Activated CD4-positive, alpha-beta T cell treated with anti-CD3 and anti-CD28 coated beads for 24 hours (primary cell): ENCODE measurements at places on chromosomes 11 and 22.

DNA sequence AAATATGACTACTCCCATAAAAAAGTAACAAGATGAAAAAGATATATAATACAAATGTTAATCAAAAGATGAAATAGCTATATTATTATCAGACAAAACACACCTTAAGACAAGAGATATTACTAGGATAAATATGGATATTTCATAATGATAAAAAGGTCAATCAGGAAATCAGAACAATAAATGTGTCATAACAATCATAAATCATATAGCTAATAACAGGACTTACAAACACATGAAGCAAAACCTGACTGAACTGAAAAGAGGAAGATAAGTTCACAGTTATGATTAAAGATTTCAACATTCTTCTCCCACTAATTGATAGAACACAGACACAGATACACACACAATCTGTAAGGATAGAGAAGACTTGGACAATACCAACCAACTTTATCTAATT lies 47.2 kb downstream of the EIF3M start:
- no peak for DNase-seq

DNA sequence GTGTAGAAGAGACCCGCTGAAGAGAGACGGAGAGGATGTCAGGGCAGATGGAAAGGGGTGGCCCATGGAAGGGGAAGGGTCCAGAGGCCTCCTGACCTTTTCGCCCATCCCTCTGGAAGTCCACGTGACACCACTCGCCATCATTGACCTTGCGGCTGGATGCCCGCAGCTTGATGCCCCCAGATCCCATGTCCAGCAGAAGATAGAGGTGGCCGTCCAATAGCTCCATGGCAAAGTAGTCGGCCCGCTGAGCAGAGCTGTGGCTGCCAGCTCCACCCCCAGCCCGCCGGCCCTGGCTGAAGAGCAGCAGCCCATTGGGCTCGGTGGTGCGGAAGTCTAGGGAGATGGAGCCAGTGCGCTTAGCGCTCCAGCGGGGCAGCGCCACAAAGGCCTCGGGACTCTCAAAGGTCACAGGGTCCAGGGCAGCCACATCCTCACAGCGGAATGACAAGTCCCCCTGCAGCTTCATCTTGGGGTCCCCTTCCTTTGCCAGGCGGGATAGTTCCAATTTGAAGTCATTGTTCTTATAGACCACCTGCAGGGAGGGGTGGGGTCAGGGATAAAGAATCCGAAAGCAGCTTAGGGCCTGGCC lies 55.7 kb downstream of the NRXN2 start:
- DNase-seq, result no peak

DNA sequence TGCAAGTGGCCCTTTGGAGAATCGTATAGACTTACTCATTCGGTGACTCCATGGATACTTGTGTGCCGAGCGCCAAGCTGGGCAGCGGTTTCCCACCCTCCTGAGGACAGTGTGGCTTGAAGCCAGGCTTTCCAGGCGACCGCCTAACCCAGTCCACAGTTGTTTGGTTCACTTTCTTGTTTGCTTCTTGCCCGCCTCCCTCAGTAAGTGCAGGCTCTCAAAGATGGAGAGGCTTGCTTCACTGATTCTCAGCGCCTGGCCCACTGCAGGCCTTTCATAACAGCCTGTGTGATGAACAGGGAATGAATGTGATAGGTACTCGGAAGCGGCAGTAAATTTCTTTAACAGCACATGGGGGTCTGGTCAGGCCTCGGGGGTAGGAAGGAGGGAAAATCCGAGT lies 11.2 kb upstream of the MDK start:
- DNase-seq, result no peak

GRCh38 chr22:20425566-20426258 lies 11.9 kb downstream of the SCARF2 start:
- no peak for DNase-seq

- DNase-seq, result no peak
Measured at GRCh38 chr11:68384530-68385081, 72.2 kb downstream of the LRP5 start.

GRCh38 chr11:48123934-48124755 lies 92.5 kb upstream of the OR4B1 start:
- DNase-seq, result no peak

- no peak for DNase-seq
Measured at GRCh38 chr11:94583866-94584500, 16.8 kb downstream of the PIWIL4 start.

DNA sequence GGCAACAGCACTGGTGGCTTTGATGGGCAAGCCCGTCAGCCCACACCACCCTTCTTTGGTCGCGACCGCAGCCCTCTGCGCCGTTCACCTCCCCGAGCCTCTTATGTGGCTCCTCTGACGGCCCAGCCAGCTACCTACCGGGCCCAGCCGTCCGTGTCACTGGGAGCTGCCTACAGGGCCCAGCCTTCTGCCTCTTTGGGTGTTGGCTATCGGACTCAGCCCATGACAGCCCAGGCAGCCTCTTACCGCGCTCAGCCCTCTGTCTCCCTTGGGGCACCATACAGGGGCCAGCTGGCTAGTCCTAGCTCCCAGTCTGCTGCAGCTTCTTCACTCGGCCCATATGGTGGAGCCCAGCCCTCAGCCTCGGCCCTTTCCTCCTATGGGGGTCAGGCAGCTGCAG lies 8.0 kb downstream of the RBM14 start:
- no peak for DNase-seq

DNA sequence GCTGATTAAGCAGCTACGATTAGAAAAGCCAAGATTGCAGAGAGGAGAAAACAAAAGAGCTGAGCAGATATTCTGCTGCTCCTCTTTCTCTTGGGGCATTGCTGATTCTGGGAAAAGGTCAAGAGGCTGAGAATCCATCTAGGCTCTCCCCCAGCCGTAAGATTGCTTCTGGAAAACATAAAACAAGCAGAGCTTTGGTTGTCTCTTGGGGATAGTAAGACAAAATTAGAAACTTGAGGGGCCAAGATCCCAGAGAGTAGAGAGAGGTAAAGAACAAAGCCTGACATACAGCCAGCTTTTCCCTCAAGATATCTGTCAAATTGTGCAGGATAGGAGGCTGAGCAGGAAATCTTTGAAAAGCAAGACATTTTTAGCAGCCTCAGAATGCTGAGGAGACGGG lies 158.2 kb downstream of the TTC28 start:
- DNase-seq, result no peak

DNA sequence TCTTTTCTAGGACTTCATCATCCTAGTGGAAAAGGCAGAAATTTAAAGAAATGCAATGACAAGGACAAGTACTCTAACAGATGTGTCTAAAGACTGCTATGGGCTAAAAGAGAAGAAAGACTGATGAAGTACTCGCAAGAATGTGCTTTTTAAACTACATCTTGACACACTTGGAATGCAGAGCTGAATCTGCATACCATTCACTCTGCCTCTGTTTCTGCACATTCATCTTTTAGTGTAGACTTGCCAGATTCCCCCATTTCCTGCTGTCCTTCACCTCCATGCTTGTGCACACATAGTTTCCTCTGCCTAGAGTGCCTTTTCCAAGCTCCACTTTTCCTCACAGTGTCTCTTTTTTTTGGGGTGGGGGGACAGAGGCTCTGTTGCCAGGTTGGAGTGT lies 239.0 kb upstream of the CCDC179 start:
- DNase-seq, result no peak

GRCh38 chr11:2530855-2531200 lies 86.0 kb downstream of the KCNQ1 start:
- no peak for DNase-seq

DNA sequence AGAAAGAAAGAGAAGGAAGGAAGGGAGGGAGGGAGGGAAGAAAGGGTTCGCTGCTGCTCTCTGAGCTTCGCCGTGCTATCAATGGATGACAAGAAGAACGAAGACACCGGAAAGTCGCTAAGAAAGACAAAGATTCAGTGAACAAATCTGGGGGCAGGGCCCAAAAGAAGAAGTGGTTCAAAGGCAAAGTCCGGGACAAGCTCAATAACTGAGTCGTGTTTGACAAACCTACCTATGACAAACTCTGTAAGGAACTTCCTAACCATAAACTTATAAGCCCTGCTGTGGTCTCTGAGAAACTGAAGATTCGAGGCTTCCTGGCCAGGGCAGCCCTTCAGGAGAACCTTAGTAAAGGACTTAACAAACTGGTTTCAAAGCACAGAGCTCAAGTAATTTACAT lies 2.9 kb upstream of the TTLL1 start:
- DNase-seq, result no peak

- no peak for DNase-seq
Measured at GRCh38 chr11:75822541-75822940, 7.5 kb downstream of the UVRAG start.

- DNase-seq, result no peak
Measured at GRCh38 chr11:114399490-114400215, 658 bp downstream of the C11orf71 start.

DNA sequence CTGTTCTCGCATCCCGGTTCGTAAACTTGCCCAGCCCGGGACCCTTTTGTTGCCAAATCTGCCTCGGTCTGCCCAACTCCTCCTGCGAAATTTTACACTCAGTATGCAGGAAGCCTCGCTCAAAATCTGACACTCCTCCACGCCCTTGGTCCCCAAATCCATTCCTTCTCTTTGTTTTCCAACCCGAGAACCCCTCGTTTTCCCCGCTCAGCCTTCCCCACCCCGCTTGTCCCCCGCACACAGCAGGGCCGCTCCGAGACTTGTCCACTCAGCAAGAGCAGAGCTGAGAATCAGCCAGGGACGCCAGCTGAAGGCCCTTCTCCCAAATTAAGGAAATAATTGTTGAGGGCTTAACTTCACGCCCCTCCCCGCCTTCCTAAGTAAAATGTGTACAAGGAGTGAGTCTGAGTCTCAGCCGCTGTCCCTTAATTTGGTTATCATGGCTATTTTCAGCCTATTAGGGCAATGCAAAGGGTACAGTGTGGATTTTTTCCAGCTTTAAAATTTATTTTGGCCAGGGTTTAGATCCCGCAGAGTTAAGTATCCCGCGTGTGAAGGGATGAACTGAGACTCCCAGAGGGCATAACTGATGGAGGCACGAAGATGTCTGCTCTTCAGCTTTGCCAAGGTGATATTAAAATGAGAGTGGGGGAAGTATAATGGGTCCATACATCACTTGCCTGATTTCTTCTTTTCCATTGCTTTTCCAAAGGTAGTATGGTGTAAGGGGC lies 581 bp upstream of the FBXO3 start:
- DNase-seq, result peak; percentile 6

- no peak for DNase-seq
Measured at GRCh38 chr22:46447906-46448305, 89.5 kb downstream of the CELSR1 start.

GRCh38 chr22:37654563-37655251 lies 3.8 kb upstream of the PDXP start:
- no peak for DNase-seq
